IMR-90 (cell line): ENCODE measurements at places on chromosomes 7 and 10. TPM values are rescaled to one million over a fixed set of nuclear protein-coding genes. Genes with fewer than 3 reads are reported as not detected.

GPR85 gene
- total RNA-seq = 5.0 and 5.4 TPM in 2 replicates

SBDS gene
- total RNA-seq = 43.0 and 94.2 TPM in 2 replicates

COA1 gene
- total RNA-seq = 59.5 and 66.4 TPM in 2 replicates

ST8SIA6 gene
- 0.18 and 0.56 TPM in 2 replicates for total RNA-seq

CPEB3 gene
- 0.18 and 0.28 TPM in 2 replicates for total RNA-seq

SH2D4B gene
- total RNA-seq = not detected in 2 replicates

- no peak for DNase-seq
Observed at GRCh38 chr7:143436325-143436946, 6.8 kb upstream of the TAS2R60 start.

DNA sequence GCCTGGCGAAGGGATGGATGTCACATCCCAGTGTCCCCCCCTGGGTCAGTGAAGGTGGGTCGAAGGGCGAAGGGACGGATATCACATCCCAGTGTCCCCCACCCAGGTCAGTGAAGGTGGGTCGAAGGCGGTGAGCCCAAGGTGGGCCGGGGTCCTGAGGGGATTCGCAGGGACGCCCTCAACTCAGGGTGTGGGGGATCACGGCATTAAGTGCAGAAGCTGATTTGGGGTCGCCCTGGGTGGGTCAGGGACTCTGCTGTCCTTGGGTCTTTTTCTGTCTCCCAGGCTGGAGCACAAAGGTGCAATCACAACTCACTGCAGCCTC lies 21.9 kb downstream of the ADAP1 start:
- DNase-seq = no peak

- no peak for DNase-seq
Observed at GRCh38 chr7:143512488-143513340, 35.0 kb downstream of the TAS2R41 start.

DNA sequence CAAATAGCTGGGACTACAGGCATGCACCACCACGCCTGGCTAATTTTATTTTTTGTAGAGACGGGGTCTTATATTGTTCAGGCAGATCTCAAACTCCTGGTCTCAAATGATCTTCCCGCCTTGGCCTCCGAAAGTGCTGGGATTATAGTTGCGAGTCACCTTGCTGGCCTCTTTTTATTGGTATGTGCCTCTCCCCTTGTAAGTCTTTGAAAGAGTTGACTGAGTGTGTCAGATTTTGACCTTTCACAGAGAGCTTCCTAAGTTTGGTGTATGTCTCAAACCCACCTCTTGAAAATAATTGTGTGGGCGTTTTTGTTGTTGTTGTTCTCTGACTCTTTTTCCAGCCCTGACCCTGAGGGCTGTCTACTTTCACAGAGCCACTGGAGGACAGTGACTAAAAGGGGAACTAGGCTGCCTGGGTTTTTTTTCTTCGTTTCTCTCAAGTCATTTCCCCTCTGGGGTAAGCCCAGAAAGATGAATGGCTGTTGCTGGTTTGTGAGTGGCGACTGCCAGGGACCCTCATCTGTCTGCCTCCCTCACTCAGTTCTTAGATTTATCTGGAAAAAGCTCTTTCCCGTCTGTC lies 262.8 kb downstream of the ZEB1 start:
- no peak for DNase-seq

DNA sequence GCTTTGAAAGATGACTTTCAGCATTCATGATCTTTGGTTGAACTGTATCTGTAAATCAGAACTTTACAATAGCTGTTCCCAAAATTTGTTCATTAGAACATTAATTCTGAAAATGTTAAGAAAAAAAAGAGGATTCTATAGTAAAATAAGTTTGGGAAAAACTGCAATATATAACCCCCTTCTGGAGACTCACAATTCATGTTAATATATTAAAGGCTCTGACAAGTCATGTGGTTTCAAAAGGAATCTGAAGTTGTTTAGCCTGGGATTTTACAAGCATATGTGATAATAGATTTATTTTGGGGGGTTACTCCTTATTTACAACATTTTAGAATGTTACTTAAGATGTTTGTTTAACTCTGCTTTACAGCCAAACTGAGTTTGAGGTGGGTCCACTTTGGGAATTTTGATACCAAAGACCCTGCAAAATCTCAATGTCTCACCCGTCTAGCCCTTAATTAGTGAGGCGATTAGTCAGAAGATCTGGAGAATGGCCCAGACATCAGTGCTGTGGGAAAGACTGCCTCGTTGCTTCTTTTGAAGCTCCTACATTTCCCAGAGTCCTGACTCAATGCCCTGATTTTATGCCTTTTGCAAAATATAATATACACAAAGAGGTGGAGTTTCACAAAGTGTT lies 40.0 kb downstream of the CDK1 start:
- DNase-seq = peak; percentile 65

GRCh38 chr7:155644971-155645509 lies 579 bp downstream of the RBM33 start:
- no peak for DNase-seq

- no peak for DNase-seq
Observed at GRCh38 chr10:86087716-86088115, 278.9 kb downstream of the GRID1 start.
